ENCODE measurements at places on chromosomes 3 and 15.

DNA sequence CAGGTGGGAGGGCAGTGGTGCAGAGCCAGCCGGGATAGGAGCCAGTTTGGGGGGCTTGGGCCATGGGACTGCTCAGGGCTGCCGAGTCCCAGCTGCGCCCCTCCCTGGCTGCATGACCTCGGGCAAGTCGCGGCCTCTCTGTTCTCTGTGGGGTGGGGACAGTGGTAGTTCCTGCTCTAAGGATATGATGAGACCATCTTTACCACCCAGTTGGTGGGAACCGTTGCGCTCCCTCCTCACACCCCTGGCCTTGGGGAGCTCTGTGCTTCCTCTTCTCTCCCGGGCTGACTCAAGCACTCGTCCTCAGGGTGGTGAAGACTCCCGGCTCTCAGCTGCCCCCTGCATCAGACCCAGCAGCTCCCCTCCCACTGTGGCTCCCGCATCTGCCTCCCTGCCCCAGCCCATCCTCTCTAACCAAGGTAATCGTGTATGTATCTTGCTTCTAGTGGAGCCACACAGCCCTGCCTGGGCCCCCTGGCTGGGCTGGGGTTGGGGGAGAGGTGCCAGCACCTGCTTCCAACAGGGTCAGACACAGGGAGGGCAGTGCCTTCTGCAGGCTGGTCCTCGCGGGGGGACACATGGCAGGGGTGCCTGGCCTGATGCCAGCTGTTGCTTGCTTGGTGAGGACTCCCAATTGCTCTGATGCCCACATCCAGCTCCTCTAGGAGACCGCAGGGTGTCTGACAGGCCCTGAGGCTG, 15.1 kb upstream of the STAB1 start:
- no peak for DNase-seq

- no peak for DNase-seq
Measured at GRCh38 chr3:184526088-184526433, 35.5 kb upstream of the EPHB3 start.

DNA sequence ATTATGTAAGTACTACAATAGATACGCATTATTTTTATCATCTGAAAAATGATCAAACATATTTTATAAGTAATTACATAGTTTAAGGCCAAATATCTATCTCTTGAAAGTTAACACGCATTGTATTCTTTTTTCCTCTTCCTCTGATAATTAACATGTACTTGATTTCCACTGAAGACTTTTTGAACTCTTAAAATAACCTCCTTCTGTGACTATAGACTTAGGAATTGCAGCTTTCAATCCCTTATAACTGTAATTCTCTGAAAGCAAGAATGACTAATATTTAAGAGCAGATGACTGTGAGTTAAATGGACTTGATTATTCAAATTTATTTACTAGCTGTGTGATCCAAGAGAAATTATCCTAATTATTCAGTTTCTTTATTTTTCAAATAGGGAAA, 730.6 kb upstream of the NECTIN3 start:
- DNase-seq: no peak

GRCh38 chr3:20668411-20668810, 482.4 kb upstream of the SGO1 start:
- DNase-seq: no peak

DNA sequence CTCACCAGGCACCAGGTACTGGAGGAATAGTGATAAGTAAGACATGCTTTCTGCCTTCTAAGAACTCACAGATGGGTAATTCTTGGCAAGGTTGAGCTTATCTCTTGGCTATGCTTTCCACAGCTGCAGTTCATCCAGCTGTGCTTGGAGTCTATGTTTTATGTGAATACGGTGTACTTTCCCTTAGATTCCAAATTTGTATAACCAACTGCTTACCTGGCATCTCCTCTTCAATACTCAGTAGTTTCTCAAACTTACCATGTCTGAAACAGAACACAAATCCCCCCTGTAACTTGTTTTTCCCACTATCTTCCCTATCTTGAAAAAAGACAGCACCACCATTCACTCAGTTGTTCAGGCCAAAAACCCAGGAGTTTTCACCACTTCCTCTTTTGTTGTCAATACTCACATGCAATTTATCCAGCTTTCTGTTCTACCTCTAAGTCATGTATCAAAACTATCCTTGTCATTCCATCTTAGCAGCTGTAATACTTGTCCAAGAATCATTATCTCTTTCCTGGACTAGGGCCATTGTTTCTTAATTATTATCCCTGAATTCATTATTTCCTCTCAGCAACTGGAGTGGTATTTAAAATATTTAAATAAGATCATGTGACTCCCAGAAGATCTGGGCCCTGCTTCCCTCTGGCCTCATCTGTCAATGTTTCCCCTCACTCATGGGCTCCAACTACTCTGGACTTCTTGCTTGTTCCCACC, 32.6 kb downstream of the COL6A5 start:
- no peak for DNase-seq

- DNase-seq: no peak
Measured at GRCh38 chr3:195578565-195578964, 5.2 kb downstream of the APOD start.

GRCh38 chr3:165920984-165921383, 83.8 kb upstream of the BCHE start:
- no peak for DNase-seq

DNA sequence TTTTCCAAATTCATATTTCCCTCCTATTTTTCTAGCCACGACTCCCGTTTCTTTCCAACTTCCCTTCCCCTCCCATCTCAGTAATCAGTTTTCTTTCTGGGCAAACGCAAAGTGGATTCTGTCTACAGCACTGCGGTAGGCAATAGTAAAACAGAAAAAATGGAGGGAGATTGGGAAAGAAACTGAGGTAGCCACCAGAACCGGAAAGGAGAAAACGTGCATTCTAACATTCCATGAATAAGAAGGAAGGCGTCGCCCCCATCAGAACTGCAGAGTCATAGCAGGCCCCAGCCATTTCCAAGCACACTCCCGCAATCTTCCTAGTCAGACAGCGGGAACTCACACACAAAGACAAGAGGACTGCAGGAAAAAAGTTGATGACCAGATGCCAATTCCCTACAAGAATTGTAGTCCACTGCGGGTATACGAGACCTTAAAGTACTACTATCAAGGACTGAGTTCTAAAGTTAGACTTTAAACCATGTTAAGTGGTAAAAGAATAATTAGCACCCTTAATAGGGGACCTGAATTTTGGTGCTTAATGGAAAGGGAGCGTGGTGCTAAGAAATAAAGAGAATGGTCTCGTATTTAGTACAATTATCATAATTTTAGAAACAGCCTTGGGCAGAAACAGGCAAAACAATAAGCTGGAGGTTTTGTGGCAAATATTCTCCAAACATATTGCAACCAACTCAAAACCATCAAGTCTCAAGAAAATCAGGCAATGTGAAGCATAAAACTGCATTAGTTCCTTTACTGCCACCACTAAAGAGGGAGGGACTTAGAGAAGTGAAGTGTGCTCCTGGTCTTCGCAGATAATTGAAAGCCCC, 1.4 kb downstream of the PFN2 start:
- no peak for DNase-seq

DNA sequence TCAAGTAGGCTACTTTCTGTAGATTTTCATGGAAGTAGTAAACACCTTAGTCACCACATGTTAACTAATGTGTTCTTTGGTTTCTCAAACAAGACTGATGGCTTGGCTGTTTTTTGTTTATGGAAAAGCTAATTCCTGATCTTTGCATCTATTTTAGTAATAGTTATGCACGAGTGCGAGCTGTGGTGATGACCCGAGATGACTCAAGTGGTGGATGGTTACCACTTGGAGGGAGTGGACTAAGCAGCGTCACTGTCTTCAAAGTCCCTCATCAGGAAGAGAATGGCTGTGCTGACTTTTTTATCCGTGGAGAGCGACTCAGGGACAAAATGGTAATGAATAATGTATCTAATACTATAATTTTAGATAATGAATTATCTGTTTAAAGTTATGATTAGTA, 46.6 kb downstream of the SPRED1 start:
- DNase-seq: no peak

GRCh38 chr15:57436166-57436565, 59.9 kb downstream of the CGNL1 start:
- no peak for DNase-seq

DNA sequence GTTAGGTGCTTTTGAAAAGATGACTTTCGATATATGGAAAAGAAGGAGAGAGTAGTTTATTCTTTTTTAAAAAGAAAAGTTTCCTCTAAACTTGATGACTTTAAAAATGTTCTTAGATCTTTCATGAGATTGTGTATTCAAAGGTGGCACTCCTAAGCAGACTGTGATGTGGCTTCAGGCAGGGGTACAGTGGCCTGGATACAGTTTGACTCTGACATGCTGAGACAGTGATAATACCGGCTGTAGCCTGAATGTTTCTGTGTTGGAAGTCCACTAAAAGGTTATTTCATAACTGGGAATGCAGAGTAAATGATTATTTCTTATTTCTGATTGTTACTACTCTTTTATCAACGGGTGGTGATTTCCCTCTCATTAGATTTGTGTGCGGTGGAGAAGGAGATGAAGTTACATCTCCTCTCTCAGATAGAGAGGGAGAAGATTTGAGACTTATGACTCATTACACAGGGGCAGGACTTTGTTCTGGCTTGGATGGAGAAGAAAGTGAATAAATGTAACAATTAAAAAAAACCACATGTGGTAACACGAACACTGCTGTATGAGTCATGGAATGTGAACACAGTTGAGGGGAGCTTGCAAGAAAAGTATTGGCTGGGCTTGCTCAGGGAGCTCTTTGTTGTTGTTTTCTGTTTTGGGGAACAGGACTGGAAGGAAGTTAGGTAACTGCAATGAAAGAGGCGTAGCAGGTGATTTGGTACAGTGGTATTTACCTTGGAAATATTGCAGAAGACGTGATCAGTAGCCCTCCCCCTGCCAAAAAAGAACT, 21.6 kb downstream of the SPTSSB start:
- DNase-seq: peak; percentile 35

GRCh38 chr3:74842649-74843048, 228.2 kb upstream of the CNTN3 start:
- no peak for DNase-seq

DNA sequence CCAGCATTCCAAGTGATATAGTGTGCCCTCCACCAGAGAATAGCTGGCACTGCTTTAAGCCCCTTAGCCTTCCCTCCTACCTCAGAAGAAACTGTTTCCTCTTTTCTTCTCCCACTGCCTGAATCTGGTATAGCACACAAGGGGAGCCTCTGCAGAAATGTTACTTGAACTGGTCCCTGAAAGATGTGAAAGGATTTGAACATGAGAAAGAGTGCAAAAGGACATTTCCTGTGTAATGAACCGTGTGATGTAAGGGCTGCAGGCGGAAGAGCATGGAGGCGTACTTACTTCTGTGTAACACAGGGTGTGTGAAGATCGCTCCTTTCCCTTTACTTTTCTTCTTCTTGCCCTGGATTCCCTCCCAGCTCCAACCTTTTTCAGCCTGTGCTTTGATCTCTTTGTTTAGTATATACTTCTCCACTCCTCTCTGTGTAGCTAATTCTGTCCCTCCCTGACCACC, 8.4 kb downstream of the TMOD3 start:
- DNase-seq: no peak

DNA sequence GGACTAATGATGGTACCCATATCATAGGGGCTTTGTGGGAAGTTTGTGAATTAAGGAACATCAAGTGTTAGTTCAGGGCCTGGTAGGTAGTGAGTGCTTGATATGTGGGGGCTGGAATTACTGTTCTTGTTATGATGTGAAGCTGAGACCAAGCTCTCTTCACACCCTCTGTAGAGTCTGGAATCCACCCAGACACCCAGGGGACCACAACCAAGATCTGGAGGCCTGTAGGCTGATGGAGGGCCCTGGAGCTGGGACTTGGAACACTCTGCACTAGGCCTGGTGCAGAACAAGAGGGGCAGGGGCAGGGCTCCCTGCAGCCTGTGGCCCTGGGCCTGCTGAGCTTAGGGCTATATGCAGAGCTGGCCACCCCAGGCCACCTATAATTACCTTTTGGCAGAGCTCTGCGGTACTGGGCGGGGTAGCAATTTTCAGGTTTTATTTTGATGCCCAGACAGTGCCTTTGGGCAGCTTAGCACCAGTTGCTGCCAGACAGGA, 13.1 kb upstream of the PRKCD start:
- no peak for DNase-seq

- no peak for DNase-seq
Measured at GRCh38 chr3:188217011-188217463, 63.1 kb downstream of the LPP start.

DNA sequence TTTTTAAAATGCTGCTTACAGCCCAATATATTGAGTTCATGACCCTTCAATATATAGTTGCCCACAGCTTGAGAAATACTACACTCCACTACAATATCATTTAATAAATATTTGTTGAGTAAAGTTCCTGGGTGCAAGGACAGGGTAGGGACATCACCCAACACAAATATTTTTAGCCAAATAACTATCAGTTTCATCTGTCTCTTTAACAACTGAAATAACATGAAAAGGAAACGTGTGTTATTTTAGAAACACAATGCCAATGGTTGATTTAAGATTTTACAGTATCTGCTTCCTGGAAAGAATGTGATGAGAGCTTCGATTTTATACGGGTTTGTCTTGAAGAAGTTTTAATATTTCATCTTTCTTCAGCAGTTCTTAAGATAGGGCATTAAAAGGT, 67.7 kb upstream of the CDV3 start:
- no peak for DNase-seq

GRCh38 chr3:87044409-87044808, 53.5 kb upstream of the VGLL3 start:
- DNase-seq: no peak

- DNase-seq: peak; percentile 37
Measured at GRCh38 chr3:9912294-9912935, 4.5 kb upstream of the IL17RC start.

GRCh38 chr3:176848431-176849214, 348.7 kb downstream of the TBL1XR1 start:
- DNase-seq: no peak

GRCh38 chr3:134260987-134261386, 10.3 kb upstream of the RYK start:
- no peak for DNase-seq

- DNase-seq: no peak
Measured at GRCh38 chr15:58390118-58390517, 41.7 kb upstream of the LIPC start.

DNA sequence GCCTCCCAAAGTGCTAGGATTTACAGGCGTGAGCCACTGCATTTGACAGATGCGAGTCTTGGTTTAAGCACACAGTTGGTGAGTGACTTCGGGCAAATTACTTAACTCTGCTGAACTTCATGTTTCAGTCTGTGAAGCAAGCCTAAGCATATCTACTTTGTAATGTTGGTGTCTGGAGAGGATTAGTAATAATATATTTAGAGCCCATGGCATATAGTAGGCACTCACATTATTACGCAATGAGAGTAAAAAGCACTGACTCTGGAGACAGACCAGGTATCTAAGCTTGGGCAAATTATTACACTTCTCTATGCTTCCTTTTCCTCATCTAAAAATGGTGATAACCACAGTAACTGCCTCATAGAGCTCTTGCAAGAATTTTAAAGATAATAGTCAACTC, 208.7 kb upstream of the P2RY1 start:
- no peak for DNase-seq

DNA sequence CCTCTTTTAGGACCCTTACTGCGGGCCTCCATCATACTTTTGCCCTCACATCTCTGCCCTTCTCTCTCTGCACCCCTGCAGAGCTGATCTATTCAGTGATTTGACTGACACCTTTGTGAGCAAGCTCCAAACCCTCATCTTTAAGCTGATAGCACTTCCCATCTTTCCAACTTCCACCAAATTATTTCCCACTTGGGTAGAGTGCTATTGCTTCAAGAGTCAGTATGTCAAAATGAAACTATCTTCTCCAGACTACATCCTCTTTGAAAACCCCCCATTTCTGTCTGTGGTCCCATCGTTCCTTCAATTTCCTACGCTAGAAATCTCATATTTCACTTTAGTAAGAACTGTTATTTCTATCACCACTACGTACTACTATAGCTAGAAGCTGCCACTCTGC, 19.7 kb downstream of the ZWILCH start:
- DNase-seq: no peak

GRCh38 chr15:100471933-100472332, 56.8 kb downstream of the CERS3 start:
- no peak for DNase-seq

Measured in CD4-positive, alpha-beta T cell treated with Interleukin-10 for 1 hour (primary cell).